ENCODE measurements at places on chromosomes 1 and 21. TPM values are rescaled to one million over a fixed set of nuclear protein-coding genes. Genes with fewer than 3 reads are reported as not detected.

GRCh38 chr1:17039522-17039921, 14.3 kb downstream of the SDHB start:
- no peak for DNase-seq

- DNase-seq, result no peak
Observed at GRCh38 chr1:205053296-205053695, 10.3 kb downstream of the CNTN2 start.

GRCh38 chr1:11790880-11791715, 14.7 kb downstream of the MTHFR start:
- DNase-seq, result peak; percentile 91

DNA sequence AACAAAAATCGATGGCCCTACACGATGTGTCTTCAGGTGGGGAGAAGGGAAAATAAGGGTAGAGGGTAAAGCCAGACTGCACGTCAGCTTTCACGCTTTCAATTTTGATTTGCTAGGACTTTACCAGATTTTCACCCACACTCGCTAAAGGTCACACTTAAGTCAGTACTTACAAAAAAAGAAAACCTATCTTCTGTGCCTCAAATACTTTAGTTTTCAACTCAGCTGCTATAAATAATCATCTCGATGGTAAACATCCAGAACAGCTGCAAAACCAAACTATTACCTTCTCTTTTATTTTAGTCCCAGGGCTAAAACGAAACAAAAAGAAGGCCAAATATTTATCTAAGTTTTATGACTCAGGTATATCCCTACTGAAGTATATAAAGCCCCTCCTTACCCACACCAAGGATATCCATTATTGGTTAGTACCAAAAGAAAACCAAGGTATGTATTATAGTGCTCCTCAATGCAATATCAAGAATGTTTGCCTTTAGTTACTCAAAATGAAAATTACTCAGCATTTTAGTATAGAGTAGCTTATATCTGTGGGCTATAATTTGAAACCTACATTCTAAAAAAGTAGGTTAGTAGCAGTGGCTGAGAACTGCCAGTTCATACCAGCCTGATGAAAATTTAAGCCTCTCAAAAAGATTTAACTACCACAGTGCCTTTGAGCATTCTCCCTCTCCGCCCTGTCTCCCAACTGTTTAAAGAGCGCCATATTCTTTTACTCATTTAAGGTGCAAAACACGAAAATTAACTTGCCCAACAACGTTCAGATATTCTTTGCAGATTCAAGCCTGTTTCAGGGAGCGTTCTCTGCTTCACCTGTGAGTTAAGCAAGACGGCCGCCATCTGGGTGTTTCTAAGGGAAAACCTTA, 1.5 kb downstream of the CSDE1 start:
- DNase-seq, result no peak

GRCh38 chr1:41623736-41624135, 139.3 kb upstream of the EDN2 start:
- no peak for DNase-seq

- DNase-seq, result no peak
Observed at GRCh38 chr1:116006486-116006964, 30.2 kb downstream of the SLC22A15 start.

DNA sequence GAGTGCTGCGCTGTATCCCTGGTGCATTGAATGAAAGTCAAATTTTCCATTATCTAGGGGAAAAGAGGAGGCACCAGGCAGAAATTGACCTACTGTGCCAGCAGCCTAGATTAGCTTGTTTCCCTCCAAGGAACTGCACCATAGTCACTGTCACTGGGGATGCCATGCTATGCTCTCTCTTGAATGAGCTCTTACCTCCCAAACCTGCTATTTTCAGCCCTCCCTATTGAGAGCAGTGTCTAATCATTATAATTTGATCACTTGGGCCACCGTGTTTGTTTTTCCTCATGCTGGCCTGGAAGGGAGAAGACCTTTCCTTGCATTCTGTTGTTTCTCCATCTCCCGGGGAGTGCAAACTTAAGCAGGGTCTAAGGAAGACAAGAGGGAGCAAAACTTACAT, 492.9 kb downstream of the SIPA1L2 start:
- DNase-seq, result no peak

GRCh38 chr21:32626621-32627196, 14.5 kb upstream of the CFAP298 start:
- no peak for DNase-seq

DNA sequence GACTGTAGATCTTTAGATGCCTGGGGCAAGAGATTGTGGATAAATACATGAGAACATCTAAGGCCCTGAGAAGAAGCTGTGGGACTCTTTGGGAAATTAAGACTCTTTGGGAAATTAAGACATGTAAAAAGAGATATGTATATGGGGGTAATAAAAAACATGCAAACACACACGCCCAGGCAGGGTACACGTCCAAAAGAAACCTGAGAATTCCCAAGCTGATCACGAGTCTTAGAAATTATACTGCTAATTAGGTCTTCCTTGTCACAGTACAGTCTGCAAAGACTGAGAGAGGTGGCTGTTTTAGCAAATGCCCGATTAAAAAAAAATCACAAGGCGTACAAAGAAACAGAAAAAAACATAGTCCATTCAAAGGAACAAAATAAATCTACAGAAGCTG, 39.3 kb upstream of the ERO1B start:
- DNase-seq, result no peak

- DNase-seq, result peak; percentile 65
Observed at GRCh38 chr1:160217481-160218051, 12.4 kb downstream of the PEA15 start.

- DNase-seq, result no peak
Observed at GRCh38 chr1:11595285-11595684, 58.9 kb downstream of the FBXO2 start.

GRCh38 chr1:113579256-113580018, 179.8 kb downstream of the PHTF1 start:
- DNase-seq, result no peak

GRCh38 chr1:1283821-1284220, 3.6 kb downstream of the SCNN1D start:
- no peak for DNase-seq

DNA sequence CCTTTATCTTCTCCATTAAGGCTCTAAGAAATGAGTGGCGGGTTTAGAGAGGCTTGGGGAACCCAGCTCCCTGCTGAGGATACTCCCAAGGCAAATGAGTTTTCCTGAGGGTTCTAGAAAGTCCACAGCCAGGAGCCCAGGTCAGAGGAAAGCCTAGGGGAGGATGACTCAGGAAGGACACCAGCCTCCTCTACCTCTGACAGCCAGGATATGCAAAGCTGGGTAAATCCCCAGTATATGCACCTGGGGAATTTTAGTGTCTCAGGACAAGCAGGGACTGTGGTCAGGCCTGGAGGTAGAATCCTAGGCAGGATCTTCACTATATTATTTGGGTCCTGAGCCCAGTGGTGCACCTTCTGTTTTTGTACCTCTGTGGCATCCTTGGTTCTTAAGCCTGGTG, 23.5 kb upstream of the WNT4 start:
- no peak for DNase-seq

DNA sequence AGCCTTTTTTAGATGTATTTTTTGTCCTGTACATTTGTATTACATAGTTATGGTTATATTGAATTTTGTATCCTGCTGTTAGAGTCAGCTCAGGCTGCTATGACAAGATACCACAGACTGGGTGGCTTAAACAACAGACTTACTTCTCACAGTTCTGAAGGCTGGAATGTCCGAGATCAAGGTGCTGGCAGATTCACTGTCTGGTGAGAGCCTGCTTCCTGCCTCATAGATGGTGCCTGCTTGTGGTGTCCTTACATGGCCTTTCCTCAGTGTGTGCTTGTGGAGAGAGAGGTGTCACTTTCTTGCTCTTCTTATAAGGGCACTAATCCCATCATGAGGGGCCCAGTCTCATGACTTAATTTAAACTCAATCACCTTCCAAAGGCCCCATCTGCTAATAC, 23.1 kb upstream of the MYSM1 start:
- no peak for DNase-seq

DNA sequence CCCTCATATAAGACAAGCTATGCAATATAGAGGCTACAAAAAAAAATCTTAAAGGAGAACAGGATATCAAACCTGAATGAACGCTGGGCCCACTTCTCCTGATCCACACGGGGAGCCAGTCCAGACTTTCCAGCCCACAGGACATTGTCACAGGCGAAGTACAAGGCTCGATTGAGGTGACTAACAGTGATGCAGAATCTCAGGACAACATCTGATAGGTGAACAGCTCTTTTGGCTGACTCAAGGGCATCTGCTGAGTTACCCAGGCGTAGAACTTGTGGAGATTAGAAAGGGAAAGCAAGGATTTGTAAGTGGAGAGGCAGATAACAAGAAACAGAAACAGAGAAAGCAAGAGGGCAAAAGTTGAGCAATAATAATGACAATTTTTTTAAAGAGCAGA, 1.8 kb downstream of the PEX11B start:
- no peak for DNase-seq

DNA sequence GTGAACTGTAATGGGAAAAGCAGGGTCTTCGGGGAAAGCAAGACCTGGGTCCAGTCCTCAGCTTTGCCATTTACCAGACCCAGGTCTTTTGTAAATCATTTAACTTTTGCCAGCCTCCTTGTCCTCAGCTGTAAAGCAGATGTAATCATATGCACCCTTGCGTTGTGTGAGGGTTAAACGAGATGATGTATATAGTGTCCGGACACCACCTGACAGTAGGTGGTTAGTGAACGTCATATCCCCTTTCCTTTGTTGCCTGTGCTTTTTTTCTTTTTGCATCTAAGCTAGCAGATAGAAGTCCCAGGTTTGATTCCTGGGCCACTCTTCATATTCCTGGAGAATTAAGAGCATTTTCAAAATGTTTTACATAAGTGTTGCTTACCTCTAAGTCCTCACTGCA, 28.5 kb downstream of the IL12RB2 start:
- no peak for DNase-seq

Gene L1TD1
- not detected for total RNA-seq

Gene CENPS
- 6.8 TPM for total RNA-seq

Gene NR5A2
- total RNA-seq, result 37.1 TPM

Gene PTGFR
- total RNA-seq, result 1.7 TPM

Gene FAM72A
- not detected for total RNA-seq

Gene PIP5K1A
- total RNA-seq, result 108 TPM

Gene SLC30A2
- 1.7 TPM for total RNA-seq

Gene CRABP2
- total RNA-seq, result 3.6 TPM

Gene DCST2
- 1.7 TPM for total RNA-seq
